ENCODE measurements at places on chromosomes 11 and 22.

DNA sequence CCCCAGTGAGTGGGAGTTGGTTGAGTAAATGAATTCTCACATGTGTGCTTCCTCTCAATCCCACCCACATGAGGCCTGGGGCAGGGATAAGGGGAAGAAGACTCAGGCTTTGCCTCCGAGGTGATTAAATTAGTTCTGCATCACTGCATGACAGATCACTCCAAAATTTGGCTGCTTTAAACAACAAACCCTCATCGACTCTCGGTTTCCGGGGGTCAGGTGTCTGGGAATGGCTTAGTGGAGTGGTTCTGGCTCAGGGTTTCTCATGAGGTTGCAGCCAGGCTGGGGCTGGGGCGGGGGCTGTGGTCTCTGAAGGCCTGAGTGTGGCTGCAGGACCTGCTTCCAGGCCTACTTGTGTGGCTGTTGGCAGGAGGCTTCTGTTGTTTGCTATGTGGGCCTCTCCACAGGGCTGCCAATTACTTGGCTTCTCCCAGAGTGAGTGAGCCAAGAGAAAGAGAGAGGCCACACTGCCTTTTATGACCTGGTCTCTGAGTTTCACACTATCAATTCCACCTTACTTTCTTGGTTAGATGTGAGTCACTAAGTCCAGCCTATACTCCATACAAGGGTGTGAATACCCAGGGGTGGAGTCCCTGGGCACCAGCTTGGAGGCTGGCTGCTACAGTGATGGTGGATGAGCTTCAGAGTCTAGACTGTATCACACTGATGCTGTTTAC, 15.9 kb downstream of the MOGAT2 start:
- DNase-seq: peak; percentile 34

DNA sequence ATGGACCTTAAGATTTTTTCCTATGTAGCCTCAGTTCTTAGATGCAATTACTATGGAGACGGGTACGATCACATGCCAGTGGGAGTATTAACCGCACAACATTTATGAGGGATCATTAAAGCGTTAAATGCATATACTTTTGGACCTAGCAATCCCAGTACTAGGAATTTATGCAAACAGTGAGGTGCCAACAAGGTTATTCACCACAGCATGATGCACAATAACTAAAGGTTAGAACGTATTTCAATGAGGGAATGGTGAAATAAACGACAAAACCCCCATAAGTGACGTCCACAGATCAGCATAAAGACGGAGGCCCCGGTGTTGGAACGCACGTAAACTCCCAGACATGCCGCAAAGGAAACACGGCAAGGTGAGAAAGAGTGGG, 539 bp downstream of the SIRT3 start:
- DNase-seq: no peak

GRCh38 chr11:112410325-112410724, 149.7 kb upstream of the PLET1 start:
- no peak for DNase-seq

- DNase-seq: peak; percentile 67
Measured at GRCh38 chr11:10807493-10808234, 1.1 kb downstream of the EIF4G2 start.

GRCh38 chr22:33476206-33476605, 418.0 kb upstream of the SYN3 start:
- no peak for DNase-seq

DNA sequence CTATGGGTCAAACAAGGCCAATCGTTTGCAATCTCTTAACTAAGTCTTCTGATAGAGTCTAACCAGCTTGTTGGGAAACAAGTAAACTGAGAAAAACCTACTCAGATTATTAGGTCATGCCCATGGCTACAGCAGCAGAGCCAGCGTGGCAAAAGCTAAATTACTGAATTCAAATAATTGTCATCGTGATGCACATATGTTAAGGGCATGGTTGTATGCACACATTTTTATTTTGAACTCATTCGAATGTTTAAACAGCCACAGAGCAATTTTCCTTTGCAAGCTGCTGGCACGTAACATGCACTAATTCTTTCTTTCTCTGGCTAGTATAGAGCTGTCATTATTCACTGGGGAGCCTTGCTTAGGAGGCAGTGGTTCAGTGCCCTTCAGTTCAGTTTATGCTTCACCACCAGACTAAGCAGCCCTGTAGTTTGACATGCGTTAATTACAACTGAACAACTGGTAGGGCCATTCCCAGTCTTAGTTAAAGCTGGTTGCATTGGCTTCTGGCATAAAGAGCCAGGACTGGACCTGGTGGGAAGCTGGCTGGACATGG, 396.4 kb downstream of the METTL15 start:
- DNase-seq: no peak
